ENCODE measurements at places on chromosomes 5 and 9.

GRCh38 chr5:129400395-129400983 lies 59.6 kb upstream of the ADAMTS19 start:
- no peak for DNase-seq

GRCh38 chr5:133475986-133476385 lies 136.4 kb downstream of the FSTL4 start:
- no peak for DNase-seq

DNA sequence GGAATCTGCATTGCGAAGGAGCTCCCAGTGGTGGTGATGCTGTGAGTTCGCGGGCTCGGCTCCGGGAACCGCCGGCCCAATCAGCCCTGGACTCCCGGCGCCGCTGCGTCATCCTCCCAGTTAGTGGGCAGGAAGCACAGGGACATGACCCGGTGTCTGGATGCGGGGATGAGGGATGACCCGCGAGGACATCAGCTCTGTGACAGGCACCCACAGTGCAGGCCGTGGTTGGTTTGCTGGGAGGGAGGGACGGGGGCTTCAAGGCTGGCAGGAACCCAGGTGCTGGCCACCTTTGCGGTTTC lies 996 bp downstream of the NXNL2 start:
- no peak for DNase-seq

DNA sequence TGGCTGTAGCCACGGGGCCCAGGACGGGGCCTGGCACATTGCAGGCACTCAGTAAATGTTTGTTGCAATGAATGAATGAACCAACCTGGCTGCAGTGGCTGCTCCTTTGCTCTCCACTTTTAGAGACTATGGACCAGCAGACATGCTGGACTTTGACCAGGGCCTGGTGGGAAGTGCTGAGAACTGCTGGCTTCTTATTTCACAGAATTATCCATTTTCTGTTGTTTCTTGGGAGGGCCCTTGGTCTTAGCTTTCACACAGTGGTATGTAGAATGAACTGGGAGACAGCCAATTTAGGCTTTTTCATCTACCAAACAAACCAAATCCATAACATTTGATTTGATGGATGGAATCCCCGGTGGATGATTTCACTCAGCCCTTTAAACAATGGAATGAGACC lies 78.0 kb upstream of the LHFPL2 start:
- DNase-seq, result no peak

GRCh38 chr5:171592076-171592475 lies 172.6 kb downstream of the FGF18 start:
- no peak for DNase-seq

Data from NCI-H774 (cell line).